ENCODE measurements at places on chromosomes 13 and 19.

DNA sequence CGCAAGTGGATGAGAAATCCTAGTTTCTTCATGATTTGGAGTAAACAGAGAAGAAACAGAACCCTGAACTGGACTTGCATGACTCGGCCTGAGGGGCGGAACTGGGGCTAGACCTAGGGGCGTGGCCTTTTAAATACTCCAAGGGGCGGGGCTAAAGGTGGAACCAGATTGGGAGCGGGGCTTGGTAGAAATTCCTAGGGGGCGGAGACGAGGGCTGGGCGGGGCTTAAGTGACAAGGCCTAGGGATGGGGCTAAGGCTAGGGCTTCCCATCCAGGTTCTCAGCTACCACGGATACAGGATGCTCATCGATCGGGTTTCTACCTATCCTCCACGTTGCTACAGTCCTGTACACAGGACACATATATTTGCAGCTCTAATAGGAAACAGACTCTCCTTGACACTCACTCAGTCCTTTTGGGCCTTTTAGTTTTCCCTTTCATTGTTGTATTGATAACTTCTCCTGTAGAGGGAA lies 372 bp upstream of the ZNF699 start:
- DNase-seq: no peak

DNA sequence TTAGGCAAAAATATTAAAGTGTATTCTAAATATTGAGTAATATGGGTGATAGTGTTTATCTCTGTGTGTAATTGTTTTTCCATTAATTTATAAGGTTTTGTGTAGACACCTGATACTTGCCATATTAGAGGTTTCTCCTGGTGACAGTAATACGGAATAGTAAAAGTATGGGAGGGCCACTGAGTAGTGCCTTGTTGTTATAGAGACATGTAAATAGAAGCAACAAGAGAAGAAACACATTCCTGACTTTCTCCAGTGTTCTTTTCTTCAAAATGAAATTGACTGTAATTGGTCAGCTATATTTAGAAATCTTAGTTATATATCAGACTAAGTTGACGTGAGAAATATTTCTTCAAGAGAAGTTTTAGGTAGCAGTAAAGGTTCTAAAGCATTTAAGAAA lies 18.5 kb downstream of the RNASEH2B start:
- DNase-seq: no peak

DNA sequence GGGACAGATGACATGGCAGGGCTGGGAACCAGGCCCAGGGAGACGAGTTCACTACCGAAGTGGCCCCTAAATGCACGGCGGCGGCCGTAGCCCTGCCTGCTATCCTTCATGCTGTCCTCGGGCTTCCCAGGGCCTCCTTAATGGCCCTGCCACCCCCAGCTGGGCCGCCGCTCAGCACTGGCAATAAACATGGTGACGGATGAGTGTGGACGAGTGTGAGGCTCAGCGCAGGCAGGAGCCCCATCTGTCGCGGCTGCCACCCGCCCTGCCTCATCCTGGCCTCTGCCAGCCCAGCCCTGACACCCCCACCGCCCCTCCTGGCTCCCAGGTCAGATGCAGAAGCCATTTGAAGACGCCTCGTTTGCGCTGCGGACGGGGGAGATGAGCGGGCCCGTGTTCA lies 13.6 kb downstream of the PIN1 start:
- DNase-seq: no peak

GRCh38 chr13:48559638-48560320 lies 26.9 kb upstream of the RCBTB2 start:
- no peak for DNase-seq

DNA sequence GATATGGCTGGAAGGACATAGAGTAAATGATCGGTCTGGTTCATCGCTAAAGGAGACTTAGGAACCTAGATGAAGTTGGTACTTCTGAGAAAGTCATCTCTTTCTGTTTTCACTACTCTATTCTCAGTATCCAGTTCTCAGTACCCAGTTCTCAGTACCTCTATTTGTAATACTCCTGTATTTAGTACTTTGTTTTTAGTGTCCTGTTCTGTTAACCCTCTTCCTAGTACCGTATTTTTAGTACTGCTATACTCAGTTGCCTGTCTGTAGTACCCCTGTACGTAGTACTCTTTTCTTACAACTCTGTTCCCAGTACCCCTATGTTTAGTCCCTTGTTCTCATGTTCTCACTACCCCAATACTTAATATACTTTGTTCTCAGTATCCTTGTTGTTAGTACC lies 1.2 kb downstream of the RFXAP start:
- DNase-seq: no peak

GRCh38 chr13:23608138-23608537 lies 37.9 kb downstream of the TNFRSF19 start:
- DNase-seq: no peak

Data from activated T-cell treated with anti-CD3 and anti-CD28 coated beads for 24 hours (primary cell).